Vagina (tissue), 2 donors: ENCODE measurements at places on chromosomes 16 and 17. TPM values are rescaled to one million over a fixed set of nuclear protein-coding genes. Genes with fewer than 3 reads are reported as not detected.

DNA sequence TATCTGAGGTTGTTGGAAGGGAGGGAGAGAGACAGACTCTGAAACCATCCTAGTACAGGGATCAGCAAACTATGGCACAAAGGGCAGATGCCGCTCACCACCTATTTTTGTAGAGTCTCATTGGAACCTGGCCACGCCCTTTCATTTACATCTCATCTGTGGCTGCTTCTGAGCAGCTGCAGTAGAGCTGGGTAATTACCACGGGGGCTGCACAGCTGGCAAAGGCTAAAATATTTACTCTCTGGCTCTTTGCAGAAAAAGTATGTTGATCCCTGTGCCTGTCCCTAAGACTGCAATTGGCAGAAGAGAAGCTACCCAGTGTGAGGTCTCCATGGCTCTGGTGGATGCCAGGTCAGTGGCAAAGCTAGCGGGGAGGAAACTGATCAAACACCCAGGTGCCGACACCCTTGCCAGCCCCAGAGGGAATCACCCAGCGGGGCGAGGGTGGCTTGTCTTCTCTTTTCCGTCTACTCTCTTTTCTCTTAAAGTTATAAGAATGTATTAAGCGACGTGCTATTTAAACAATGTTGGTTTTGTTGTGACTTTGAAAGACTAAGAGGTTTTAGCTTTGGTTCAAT, 14.0 kb downstream of the CEP295NL start:
- H3K4me1 ChIP-seq = peaks cover 72% of the 10 kb centered on the region
- H3K36me3 ChIP-seq = no peaks in the 10 kb centered on the region
- H3K27me3 ChIP-seq = no peaks in the 10 kb centered on the region
- peak overlapping the region; percentile 37 for H3K27ac ChIP-seq
- DNase-seq = no peak

GRCh38 chr17:69460963-69461922, 46.7 kb downstream of the MAP2K6 start:
- no peak for DNase-seq
- H3K4me1 ChIP-seq = no peaks in the 10 kb centered on the region
- H3K27me3 ChIP-seq = no peaks in the 10 kb centered on the region
- no peaks in the 10 kb centered on the region for H3K36me3 ChIP-seq
- H3K4me3 ChIP-seq = no peak overlapping the region
- no peak overlapping the region for H3K27ac ChIP-seq

DNA sequence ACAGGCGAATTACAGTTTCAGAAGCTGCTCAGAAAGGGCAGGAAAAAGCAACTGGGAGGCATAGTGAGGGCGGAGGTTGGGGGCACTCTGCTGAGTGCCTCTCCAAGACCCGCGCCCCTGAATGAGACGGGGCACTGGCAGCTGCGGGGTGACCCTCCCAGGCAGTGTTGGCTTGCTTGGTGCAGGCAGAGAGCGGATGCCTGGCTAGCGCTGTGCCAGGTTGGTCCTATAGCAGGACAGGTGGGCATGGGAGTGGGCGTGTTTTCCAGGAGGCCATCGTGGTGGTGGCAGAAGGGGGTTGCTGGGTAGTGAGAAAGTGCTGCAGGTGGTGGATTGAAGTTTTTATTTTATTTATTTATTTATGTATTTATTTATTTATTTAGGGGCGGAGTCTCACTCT, 16.0 kb upstream of the SBK1 start:
- no peak overlapping the region for H3K4me3 ChIP-seq
- no peaks in the 10 kb centered on the region for H3K27me3 ChIP-seq
- H3K4me1 ChIP-seq = peaks cover 8% of the 10 kb centered on the region
- H3K36me3 ChIP-seq = no peaks in the 10 kb centered on the region
- no peak overlapping the region for H3K27ac ChIP-seq

DNA sequence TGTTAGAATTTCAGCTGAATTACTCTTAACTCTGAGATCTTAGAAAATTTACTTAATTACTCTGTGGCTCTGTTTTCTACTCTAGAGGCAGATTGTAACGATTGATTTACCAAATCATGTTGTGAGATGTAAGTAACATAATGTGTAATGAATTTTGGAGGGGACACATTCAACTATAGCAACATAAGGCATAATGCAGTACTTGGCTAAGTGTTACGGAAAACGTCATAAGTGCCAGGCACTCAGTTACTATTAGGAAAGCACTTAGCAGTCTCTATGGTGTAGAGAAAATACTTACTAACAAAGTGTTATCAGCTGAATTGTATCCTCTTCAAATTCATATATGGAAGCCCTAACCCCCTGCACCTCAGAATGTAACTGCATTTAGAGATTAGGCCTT, 40.6 kb upstream of the CDH8 start:
- H3K27me3 ChIP-seq = no peaks in the 10 kb centered on the region
- no peaks in the 10 kb centered on the region for H3K36me3 ChIP-seq
- no peak overlapping the region for H3K27ac ChIP-seq
- no peaks in the 10 kb centered on the region for H3K4me1 ChIP-seq
- DNase-seq = no peak
- no peak overlapping the region for H3K4me3 ChIP-seq

The TBC1D3I gene
- 1.7 TPM for total RNA-seq

DNA sequence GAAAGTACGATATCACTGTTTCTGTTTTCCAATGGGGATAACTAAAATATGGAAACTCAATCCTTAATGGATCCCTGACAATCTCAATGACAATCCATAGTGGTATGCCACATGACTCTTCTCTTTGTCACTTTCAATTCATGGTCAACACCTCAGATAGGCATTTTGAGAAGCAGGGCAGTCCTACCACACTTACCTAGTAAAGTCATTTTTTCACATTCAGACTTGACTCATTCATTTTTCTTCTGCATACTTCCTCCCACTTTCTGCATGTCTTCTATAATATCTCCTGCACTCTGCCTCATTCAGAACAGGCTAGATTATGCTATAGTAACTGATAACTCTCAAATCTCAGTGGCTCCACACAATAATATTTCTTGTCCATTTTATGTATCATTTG, 117.5 kb downstream of the FTO start:
- DNase-seq = no peak
- no peak overlapping the region for H3K27ac ChIP-seq
- H3K4me1 ChIP-seq = peaks cover 16% of the 10 kb centered on the region
- H3K27me3 ChIP-seq = no peaks in the 10 kb centered on the region

- H3K36me3 ChIP-seq = peaks cover 73% of the 10 kb centered on the region
- H3K27ac ChIP-seq = no peak overlapping the region
- no peaks in the 10 kb centered on the region for H3K4me1 ChIP-seq
These were observed 54.8 kb upstream of the CRISPLD2 start for GRCh38 chr16:84764970-84765369.

The FBXW10 gene
- total RNA-seq = 0.25 TPM

The GOSR1 gene
- 15.0 TPM for total RNA-seq

- H3K4me1 ChIP-seq = peaks cover 45% of the 10 kb centered on the region
- H3K4me3 ChIP-seq = no peak overlapping the region
- DNase-seq = no peak
These were observed 10.3 kb downstream of the NSMCE1 start for GRCh38 chr16:27258241-27258734.

The OR1A1 gene
- not detected for total RNA-seq

- no peak overlapping the region for H3K4me3 ChIP-seq
- H3K27ac ChIP-seq = no peak overlapping the region
- no peaks in the 10 kb centered on the region for H3K27me3 ChIP-seq
- no peak for DNase-seq
- H3K4me1 ChIP-seq = no peaks in the 10 kb centered on the region
These were observed 105.9 kb upstream of the SEC14L1 start for GRCh38 chr17:77034677-77035424.

DNA sequence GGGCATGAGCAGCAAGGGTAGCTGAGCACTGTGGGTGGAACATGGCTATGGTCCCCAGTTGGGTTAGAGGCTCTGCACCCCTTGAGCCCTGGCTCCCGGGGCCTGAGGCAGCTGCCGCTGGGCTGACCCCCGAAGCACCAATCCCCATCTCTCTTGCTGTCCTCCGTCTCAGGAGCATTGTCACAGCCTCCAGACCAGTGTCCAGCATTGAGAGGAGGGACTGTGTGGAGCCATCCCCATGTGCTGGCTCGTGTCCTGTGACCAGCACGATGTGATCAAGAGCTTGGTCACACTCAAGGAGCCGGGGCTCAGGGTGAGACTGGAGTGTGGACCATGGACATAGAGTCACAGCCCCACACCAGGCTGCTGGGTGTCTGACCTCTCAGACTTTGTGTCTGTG, 2.9 kb downstream of the SMTNL2 start:
- H3K4me3 ChIP-seq = no peak overlapping the region
- no peak overlapping the region for H3K27ac ChIP-seq
- no peak for DNase-seq

GRCh38 chr16:24232936-24233335, 23.2 kb upstream of the CACNG3 start:
- no peak overlapping the region for H3K27ac ChIP-seq
- DNase-seq = no peak
- H3K4me3 ChIP-seq = no peak overlapping the region
- H3K27me3 ChIP-seq = no peaks in the 10 kb centered on the region
- no peaks in the 10 kb centered on the region for H3K36me3 ChIP-seq

DNA sequence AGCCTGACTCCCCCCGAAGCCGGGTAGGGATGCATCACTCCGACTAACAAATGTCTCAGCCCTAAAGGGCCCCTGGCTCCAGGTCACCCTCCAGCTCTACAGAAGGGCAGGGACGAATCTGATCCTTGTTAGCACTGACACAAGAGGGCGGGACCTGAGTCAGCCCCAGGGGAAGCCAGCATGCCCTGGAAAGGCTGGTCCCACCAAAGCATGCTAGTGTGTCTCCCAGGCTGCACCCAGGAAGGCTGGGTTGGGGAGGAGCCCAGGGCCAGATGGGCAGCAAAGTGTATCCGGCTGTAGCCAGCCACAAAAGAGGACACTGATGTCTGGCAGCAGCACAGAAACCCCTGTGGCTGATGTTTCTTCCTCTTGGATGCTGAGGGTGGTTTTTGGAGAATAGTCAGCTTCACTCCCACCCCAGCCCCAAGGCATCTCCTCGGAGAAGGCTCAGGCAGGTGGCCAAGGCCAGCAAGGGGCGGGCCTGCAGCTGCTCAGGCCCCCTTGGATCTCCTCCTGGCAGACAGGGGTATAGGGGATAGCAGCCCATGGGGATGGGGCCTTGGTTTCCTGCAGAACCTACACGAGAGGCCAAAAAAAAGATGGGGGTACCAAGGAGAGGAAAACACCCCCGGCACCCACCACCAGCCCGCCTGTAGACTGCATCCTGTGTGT, 11.0 kb downstream of the NATD1 start:
- H3K27ac ChIP-seq = no peak overlapping the region
- H3K4me3 ChIP-seq = no peak overlapping the region
- H3K36me3 ChIP-seq = no peaks in the 10 kb centered on the region
- DNase-seq = no peak
- H3K4me1 ChIP-seq = peaks cover 16% of the 10 kb centered on the region

DNA sequence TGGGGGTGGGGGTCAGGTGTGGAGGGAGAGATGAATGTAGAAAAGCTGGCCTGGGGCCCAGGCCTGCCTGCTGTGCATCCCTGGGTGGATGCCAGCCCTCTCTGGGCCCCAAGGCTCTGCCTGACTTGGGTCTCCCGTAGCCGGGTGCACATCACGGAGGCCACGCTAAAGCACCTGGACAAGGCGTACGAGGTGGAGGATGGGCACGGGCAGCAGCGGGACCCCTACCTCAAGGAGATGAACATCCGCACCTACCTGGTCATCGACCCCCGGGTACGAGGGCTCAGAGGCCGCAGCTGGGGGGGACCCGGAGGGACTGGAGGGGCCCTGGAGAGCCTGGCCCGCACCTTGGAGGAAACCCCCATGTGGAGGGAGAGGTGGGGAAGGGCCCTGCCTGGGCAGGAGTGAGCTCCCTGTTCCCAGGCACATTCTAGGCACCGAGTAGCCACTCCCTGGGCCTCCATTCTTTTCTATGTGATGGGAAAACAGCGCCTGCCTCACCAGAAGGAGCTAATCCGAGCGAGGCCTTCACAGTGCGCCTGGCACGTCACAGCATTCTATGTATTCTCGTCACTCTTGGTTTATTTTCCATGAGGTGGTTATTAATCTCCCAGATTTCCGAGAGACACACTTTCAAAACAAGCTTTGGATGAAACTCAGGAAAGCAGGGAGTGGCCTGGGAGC, 34.7 kb downstream of the ADCY7 start:
- no peak for DNase-seq
- H3K4me3 ChIP-seq = no peak overlapping the region
- no peaks in the 10 kb centered on the region for H3K27me3 ChIP-seq
- no peaks in the 10 kb centered on the region for H3K4me1 ChIP-seq
- no peak overlapping the region for H3K27ac ChIP-seq

DNA sequence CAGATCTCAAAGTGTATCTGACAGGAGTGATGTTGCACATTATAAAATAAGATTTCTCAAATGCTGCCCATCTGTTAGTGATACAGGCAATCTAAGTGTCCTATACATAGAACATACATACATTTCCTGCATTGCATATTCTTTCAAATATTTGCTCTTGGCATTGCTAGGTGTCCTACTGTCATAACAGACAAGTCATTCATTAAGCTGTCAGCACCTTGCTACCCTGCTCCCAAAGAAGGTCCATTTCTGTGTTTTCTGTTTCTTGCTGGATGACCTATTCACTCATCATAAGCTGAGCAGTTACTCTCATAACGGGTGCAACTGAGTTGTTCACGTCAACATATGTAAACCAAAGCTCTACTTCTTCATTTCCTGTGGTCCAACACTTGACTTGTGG, 719.0 kb downstream of the KCNJ2 start:
- H3K27me3 ChIP-seq = no peaks in the 10 kb centered on the region
- no peaks in the 10 kb centered on the region for H3K36me3 ChIP-seq
- no peak overlapping the region for H3K27ac ChIP-seq
- H3K4me1 ChIP-seq = no peaks in the 10 kb centered on the region
- H3K4me3 ChIP-seq = no peak overlapping the region

The DNAI2 gene
- total RNA-seq = not detected
